Prostate gland (tissue), 2 donors: ENCODE measurements at places on chromosomes 6 and 20.
A peak's percentile ranks its signal among the peaks of the same experiment; 100 is the strongest.

GRCh38 chr6:137882225-137882961 is 15.3 kb downstream of the TNFAIP3 start:
- no peak for DNase-seq

DNA sequence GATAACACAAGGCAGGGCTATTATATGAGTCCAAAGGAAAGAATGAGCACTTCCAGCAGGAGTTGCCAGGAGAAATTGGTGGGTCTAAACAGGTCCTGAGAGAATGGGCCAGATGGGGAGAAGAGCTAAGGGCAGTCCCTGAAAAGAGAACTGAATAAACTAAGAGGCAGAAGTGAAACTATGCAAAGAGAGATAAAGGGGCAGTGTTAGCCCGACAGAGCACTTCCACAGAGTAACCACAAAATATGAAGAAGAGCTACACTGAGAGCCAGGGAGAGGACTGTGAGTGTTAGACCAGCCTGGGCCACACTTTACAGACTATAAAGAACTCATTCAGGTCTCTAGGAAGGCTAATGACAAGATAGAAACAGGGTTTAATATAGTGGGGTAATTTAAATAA is 43.8 kb downstream of the RALGAPA2 start:
- no peak for DNase-seq

DNA sequence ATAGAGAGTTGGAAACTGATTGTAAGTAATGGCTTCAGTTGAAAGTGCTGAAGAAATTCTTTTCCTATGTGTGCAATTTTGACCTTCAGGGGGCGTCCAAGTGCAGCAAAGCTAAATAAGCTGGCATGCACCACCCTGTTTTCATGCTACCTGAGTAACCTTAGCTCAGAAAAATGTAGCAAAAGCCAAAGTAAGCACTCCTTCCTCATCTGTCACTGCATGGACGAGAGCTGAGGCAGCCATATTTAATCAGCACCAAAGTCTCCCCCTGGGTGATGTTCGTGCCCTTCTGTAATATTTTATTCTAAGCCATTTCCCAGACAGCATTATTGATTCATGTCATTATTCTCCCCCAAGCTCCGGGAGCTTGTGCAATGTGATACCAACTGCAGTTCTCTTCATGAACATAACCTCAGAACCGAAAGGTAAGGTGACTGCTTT is 123.1 kb downstream of the RPS12 start:
- DNase-seq: peak; percentile 50

GRCh38 chr6:91540902-91541301 is 954.0 kb upstream of the MAP3K7 start:
- no peak for DNase-seq

GRCh38 chr6:47256981-47257730 is 52.5 kb downstream of the TNFRSF21 start:
- DNase-seq: no peak

- no peak for DNase-seq
Observed at GRCh38 chr6:108805611-108806167, 42.5 kb upstream of the ARMC2 start.

- DNase-seq: no peak
Observed at GRCh38 chr20:54063992-54064676, 6.3 kb downstream of the BCAS1 start.

DNA sequence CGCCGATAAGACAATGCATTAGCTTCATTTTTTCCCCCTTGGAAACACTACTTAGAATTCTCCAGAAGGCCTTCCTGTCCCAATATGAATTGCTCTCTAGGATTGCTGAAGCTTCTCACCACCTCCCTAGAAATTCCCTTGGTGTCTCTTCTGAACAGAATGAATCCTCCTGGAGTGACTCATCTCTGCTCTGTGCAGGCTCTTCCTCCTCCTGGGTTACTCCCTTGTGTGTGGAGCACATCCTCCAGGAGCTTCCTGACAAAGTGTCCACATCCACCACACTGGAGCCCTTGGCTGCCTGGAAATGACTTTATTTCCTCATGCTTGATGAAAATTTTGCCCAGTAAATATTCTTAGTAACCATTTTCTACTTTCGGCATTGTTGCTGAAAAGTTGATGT is 54.4 kb downstream of the DTNBP1 start:
- DNase-seq: no peak

- no peak for DNase-seq
Observed at GRCh38 chr20:11162026-11162775, 488.4 kb upstream of the JAG1 start.

DNA sequence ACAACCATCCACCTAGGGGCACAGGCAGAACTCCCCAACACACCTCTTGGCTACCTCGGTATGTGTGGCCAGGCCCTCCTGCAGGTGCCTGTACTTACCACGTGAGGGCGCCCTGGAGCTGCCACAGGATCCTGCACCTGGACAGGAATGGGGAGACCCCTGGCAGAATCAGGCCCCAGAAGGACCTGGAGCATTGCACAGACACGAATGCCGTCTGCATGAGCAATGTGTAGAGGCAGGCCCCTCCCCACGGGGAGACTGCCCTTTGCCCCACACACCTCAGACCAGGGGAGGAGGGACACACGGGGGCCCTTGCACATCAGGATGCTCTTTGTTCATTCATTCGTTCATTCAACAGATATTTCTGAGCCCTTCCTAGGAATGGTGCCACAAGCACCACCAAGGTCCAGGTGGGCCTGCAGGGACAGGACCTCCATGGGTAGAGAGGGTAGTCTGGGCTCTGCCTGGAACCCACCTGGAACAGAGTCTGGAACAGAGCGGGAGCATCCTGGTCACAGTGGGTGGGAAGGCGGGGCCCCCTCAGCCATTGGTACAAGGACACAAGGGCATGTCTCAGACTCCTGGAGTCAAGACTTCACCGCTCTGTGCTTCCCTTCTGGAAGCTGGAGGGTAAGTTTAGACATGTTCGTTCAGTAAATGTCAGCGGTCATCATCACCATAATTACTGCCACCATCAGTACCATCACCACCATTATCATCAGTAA is 32.3 kb downstream of the YTHDF1 start:
- peak; percentile 23 for DNase-seq

DNA sequence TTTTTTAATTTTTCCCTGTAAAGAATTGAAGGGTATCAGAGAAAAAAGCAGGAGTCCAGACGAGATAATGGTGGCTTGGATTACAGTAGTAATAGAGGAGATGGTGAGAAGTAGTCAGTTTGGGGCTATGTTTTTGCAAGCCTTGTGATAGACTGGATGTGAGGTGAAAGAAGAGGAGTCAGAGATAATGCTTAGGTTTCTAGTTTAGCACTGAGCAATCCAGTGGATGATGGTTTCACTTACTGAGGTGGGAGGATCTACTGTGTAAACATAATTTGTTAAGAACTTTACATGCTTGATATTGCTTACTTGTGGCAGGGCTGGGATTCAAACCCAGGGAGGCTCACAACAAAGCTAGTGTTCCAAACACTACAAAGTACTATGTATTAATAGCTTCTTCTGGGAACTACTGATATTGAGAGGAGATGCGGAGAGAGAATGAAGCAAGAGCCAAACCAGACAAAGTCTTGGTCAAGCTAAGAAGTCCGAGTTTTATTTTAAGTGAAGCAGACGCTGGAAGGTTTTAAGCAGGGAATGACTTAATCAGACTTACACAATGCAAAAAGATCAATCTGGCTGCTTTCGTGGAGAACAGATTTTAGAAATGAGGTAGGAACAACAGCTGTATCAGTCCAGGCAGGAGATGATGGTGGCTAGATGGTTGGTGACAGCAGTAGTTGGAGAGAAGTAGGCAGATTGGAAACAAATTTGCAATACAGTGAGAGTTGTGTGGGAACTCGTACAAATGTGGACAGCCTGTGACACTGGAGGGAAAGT is 58.0 kb downstream of the ZFAND3 start:
- DNase-seq: no peak

- DNase-seq: no peak
Observed at GRCh38 chr6:136812174-136812573, 10.2 kb upstream of the PEX7 start.

GRCh38 chr20:23340524-23340923 is 10.1 kb upstream of the NXT1 start:
- peak; percentile 66 for DNase-seq

- DNase-seq: no peak
Observed at GRCh38 chr20:58461104-58461503, 54.1 kb downstream of the APCDD1L start.

- DNase-seq: no peak
Observed at GRCh38 chr6:22970004-22970403, 400.6 kb downstream of the HDGFL1 start.

DNA sequence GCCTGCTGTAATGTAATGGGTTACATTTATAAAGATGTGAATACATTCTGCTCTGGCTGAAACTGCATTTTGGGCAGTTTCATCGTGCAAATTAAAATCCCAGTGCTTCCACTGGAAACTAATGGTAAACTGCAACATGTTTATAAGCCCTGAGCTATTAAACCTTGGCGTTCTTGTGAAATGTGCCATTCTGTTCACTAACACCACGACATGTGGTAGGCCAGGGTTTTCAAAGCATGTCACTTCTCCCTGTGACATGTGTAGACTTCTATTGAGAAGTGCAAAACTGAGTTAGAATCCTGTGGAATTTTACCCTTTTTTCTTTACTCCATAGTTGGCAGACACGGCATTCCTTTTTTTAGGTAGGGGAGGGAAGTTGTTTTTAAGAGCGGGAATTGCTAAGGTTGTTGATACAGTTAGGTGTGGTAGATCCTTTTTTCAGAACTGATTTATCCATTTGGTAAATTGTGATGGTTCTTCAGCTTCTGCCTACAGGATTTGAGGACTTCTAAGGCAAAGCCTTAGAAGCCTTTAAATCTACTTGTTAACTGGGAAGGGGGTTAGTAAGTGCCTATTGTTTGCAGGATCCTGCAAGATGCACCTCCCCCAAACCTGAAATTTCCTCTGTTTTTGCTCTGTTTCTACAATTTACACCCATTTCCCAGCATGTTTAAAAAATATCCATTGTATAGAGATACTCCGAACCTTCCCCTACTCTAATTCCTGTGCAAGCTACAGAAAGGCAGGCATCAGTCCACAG is 4.2 kb downstream of the SASH1 start:
- no peak for DNase-seq
